Fibroblast of skin of back (primary cell): ENCODE measurements at places on chromosomes 4 and X.

GRCh38 chr4:110164856-110165255, 33.6 kb downstream of the ELOVL6 start:
- DNase-seq, result no peak

GRCh38 chr4:181948839-181949382, 294.3 kb upstream of the TENM3 start:
- DNase-seq, result no peak

DNA sequence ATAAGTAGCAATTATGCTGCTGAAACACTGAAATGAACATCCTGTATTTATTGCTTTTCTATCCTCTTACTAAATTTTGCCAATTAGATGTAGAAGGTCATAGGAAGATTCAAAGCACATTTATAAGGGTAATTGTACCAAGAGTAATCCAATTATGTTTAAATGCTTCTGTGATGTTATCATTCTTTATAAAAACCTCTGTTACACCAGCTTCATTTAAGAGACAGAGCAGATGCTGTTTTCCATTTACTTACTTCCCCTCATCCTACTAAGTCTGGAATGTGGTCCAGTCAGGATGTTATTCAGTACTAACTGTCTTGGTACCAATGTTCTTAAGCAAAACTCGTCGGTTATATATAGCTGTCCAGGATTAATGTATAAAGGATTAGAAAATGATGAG, 539.6 kb downstream of the PDHA2 start:
- no peak for DNase-seq

- DNase-seq, result no peak
These were observed 186.3 kb downstream of the PPP3CA start for GRCh38 chr4:101160792-101161592.

- DNase-seq, result no peak
These were observed 1496.8 kb downstream of the RPA4 start for GRCh38 chrX:98380556-98380955.

DNA sequence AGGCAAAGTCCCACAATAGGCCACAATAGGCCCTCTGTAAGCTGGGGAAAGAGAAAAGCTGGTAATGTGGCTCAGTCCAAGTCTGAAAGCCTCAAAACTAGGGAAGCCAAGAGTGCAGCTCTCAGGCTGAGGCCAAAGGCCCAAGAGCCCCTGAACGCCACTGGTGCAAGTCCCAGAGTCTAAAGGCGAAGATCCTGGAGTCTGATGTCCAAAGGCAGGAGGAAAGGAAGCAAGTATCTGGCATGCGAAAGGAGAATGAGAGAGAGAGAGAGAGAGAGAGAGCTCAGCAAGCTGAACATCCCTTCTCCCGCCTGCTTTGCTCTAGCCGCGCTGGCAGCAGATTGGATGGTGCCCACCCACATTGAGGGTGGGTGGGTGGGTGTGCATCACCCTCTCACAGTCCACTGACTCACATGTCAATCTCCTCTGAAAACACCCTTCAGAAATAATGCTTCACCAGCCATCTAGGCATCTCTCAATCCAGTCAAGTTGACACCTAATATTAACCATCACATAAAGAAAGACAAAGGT, 30.9 kb upstream of the ELF2 start:
- DNase-seq, result no peak

DNA sequence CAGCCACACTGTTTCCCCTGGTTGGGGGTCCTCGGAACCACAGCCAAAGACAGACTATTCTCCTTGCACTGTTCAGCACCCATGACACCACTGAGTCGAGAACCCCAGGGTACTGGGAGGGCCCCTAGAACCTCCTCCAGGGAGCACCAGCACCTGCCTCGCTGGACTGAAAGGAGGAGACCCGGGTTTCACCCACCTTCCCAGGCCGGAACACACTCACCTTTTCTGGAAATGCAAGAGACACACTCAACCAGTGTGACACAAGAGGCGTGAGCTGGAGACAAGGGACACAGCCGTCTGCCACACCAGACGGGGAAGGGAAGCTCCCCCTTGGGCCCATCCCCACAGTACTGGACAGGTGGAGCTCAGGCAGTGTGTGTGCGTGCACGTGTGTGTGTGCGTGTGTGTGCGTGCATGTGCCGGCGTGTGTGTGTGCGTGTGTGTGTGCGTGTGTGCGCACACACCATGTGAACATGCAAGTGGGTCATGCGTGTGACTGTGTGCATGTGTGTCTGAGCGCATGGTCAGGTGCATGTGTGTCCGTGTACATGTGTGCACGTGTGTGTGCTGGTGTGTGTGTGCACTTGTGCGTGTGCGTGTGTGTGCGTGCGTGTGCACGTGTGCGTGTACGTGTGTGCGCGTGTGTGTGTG, 128.8 kb upstream of the NKX1-1 start:
- no peak for DNase-seq
